Fibroblast of skin of left quadriceps (primary cell): ENCODE measurements at places on chromosomes 12 and 14.

GRCh38 chr14:44889595-44890471, 71.9 kb downstream of the KLHL28 start:
- DNase-seq: no peak

- no peak for DNase-seq
These were observed 149.9 kb downstream of the SAMD4A start for GRCh38 chr14:54716862-54717261.

DNA sequence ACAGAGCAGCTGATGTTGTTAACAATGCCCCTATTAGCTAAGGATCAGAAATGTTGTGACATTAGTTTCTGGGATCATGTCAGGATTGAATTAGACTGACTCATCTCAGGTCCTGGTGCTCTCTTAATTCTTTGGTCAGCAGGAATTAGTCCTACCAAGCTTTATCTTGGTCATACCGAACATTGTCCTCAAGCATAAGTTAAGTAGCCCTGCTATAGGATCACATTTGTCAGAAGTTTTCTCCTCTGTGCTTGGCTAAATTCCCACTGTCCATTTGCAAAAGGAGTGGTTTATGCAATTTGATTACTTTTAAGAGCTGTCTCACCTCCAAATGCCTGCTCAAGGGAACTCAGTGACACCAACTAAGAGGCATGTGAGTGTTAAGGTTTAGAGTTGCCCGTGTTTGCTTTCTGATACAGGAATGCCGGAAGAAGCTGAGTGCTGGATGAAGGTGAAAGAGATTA, 48.4 kb upstream of the IFNG-AS1 start:
- no peak for DNase-seq

DNA sequence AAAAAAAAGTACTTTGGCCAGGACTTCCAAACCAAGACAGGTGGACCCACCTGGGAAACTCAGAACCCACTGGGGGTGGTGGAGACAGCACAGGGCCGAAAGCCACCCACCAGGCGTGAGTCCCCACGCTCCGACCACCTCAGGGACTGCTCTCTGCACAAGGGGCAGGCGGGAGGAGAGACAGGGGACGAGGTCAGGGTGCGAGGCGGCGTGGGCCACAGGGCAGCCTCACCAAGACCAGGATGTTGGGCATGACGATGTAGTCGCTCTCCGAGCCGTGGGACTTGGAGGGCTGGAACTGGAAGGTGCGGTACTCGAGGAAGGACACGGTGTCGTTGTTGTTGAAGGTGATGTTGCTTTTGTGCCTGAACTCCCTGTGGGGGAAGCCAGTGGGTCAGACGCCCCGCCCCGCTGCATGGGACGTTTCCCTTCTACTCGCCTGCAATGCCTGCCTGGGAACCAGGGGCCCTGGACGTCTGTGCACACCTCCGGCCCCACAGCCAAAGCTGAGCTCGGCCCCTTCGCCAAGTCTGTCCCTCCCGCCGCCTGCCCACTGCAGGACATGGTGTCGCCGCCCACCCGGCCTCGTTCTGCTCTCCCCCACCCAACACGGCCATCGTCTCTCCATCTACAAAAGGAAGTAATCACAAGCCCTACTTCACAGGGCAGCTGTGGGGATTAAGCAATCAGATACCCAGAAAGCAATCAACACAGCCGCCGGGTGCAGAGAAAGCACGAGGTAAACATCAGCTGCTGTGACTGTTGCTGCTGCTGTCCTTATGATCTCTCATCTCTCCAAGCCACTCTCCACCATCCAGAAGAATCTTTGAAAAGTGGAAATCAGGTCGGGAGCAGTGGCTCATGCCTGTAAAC, 48.7 kb downstream of the SCARB1 start:
- DNase-seq: no peak

GRCh38 chr12:32561931-32562341, 117.2 kb upstream of the DNM1L start:
- no peak for DNase-seq

GRCh38 chr14:73250781-73251500, 13.6 kb downstream of the PAPLN start:
- no peak for DNase-seq

DNA sequence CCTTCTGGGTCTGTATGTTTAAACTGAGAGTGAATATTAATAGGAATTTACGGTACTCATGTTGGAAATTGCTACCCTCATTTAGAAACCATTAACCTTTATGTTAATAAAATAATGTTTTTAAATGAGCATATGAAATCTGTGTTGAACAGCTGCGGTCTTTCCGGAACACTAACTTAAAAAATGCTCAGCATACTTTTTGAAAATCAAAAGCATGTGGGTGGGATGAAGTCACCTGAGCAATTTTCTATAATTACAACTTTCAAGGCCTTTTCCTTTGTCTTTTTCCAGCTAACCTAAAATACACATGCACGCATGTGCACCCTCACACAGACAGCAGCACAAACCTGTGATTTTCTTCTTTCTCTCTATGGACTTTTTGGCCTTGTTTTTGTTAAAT, 39.8 kb downstream of the BORCS5 start:
- DNase-seq: no peak

GRCh38 chr12:47672068-47672467, 33.8 kb downstream of the RPAP3 start:
- DNase-seq: no peak

GRCh38 chr12:64293654-64294364, 71.7 kb upstream of the KICS2 start:
- no peak for DNase-seq

- no peak for DNase-seq
These were observed 16.0 kb downstream of the NR2C1 start for GRCh38 chr12:95057424-95057823.

DNA sequence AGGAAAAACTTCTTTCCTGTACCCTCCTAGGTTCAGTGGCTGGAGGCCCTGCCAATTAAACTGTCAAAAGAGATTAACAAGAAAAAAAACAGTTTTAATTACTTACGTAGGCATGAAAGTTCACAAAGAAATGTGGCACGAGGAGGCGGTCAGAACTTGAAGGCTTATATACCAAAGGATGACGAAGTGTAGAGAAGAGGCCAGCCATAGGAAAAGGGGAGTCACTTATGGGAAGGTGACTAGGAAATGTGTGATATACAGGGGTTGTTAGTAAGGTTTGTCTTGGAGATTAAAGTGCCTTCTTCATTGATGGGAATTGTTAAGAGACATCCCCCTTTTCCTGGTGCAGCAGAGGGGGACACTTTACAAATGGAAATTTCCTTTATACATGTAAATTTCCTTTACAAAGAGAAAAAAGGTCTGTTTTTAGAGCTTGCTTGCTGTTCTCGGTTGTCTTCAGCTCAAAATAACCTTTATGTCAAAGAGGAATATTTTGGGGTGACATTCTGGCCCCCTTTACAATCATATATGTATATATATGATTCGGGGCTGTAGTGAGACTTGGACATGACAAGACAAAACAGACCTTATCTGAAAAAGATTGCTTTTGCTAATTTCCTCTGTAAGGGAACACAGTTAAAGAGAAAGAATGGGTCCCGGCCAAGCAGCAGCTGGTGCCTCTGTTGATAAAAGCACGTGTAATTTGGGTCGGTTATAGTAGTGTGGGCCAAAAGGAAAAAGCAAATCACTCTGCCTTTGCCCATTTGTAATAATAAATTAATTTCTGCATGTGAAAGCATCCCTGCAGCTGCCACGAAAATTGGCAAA, 38.6 kb downstream of the SYNE2 start:
- DNase-seq: no peak

- no peak for DNase-seq
These were observed 272.5 kb upstream of the PRICKLE1 start for GRCh38 chr12:42862055-42862454.

GRCh38 chr14:57389646-57390036, 745 bp upstream of the NAA30 start:
- no peak for DNase-seq

GRCh38 chr12:122862110-122862634, 26.9 kb downstream of the HIP1R start:
- DNase-seq: no peak

DNA sequence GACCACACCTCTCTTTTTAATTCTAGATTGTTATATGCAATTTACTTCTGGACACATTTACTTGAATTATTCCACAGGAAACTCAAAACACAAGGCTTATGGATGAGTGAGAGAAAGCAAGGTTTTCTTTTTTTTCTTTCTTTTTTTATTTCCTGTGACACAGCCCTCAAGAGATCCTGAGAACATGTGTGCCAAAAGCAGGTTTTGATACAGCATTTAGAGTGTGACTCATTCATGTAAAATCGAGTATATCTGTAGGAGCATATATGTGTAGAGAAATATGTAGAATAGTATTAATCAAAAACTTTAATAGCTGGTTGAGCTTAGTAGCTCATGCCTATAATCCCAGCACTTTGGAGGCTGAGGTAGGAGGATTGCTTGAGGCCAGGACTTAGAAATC, 4.4 kb upstream of the MAX start:
- no peak for DNase-seq

DNA sequence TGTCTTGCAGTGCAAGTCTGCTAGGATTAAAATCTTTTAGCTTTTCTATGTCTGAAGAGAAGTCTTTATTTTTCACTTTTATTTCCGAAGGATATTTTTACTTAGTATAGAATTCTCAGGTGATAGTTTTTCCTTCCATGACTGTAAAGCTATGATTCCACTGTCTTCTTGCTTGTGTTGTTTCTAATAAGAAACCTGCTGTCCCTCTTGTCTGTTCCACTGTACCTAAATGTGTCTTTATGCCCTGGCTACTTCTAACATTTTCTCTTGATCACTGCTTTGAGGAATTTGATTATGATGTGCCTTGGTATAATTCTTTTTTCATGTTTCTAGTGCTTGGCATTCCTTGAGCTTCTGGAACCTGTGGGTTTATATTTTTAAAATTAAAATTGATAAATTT, 228.7 kb downstream of the CACNA1C start:
- DNase-seq: no peak

GRCh38 chr14:50773632-50774541, 57.1 kb downstream of the NIN start:
- peak; percentile 59 for DNase-seq

DNA sequence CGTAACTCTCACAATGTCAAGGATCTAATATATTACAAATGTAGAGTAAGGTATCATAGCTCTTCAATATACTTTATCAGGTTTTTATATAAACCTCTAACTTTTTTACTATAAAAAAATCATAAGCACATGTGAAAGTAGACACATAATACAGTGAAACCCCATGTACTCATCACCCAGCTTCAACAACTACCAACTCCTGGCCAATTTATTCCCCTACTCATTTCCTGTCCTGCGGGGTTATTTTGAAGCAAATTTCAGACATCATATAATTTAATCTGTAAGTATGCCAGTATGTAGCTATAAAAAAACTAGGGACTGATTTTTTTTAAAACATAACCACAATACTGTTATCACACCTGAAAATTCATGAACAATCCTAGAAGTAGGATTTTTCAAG, 47.7 kb downstream of the NOPCHAP1 start:
- DNase-seq: no peak

DNA sequence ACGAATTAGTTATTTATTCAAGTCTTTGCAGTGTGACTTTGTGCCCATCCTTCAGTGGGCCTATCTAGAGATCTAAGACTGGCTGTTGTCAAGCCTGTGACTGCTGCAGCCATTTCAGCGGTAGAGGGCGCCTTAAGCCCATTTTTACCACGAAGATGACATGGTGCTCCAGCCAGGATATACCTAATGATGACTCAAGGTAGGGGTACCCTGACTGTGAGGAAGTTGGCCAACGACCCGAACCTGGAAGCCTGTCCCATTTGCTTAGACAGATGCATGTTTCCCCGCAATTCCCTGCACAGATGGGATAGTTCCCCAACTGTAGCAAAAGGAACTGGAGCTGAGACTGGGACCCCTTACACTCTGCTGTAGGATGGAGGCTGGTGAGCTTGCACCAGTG, 41.3 kb downstream of the RAB3IP start:
- peak; percentile 14 for DNase-seq

GRCh38 chr12:12521888-12522287, 40.8 kb downstream of the DUSP16 start:
- no peak for DNase-seq
